DMS153 (cell line): ENCODE measurements at places on chromosomes 6 and 20.

GRCh38 chr6:156269751-156270369 lies 507.3 kb upstream of the ARID1B start:
- DNase-seq: no peak

- no peak for DNase-seq
These were observed 636 bp downstream of the ELOVL2 start for GRCh38 chr6:11043378-11043960.

GRCh38 chr20:43459022-43459942 lies 1.6 kb downstream of the SRSF6 start:
- DNase-seq: no peak

GRCh38 chr6:1619098-1619672 lies 9.5 kb downstream of the FOXC1 start:
- DNase-seq: no peak

GRCh38 chr20:2578475-2579192 lies 42.3 kb downstream of the TMC2 start:
- peak; percentile 20 for DNase-seq

DNA sequence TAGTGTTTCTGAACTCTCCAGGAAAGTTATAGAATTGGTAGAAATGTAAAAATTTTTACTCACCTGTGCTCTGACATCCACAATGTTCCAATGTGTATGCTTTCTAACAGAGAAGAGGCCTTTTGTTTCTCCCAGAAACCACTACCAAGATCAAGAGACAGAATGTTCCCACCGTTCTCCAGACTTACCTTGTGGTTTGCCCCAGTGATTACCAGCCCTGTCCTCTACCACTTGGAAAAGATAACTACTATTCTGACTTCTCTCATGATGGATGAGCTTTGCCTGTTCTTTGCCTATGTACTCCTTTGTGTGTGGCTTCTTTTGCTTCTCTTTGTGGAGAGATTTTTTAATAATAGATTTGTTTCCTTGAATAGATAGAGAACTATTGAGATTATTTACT lies 173.0 kb upstream of the SCGN start:
- no peak for DNase-seq

DNA sequence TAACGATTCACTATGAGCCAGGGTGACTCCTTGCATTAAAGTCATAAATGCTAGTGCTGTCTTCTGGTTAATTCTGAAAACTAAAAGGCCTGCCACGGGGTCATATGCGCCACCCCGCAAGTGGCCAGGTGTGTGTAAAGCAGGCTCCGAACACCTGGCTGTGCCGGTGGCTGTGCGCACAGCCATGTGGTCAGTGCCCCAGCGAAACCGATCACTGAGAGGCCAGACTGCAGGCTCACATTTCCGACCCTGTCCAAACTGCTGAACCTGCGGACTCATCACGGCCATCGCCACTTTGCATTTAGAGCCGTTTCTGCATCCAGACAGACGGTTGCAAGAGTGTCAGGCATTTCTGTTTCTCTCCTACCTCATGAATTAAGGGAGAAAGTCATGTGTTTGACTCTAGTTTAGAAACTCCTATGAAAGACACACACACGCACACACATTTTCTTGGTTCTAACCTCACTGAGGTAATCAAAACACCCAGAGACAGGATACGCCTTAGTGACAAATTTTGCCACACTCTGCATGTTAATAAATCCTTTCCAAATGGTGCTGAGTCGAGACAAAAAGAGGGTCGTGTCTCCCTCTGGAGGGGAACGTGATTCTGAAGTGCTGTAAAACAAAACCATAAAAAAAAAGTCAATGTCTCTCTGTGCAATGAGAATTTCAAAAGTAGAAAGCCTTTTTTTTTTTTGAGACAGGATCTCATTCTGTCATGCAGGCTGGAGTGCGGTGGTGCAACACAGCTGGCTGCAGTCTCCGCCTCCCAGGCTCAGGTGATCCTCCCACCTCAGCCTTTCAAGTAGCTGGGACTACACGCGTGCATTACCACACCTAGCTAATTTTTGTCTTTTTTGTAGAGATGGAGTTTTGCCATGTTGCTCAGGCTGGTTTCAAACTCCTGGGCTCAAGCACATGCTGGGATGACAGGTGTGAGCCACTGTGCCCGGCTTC lies 31.0 kb upstream of the TCFL5 start:
- DNase-seq: no peak

DNA sequence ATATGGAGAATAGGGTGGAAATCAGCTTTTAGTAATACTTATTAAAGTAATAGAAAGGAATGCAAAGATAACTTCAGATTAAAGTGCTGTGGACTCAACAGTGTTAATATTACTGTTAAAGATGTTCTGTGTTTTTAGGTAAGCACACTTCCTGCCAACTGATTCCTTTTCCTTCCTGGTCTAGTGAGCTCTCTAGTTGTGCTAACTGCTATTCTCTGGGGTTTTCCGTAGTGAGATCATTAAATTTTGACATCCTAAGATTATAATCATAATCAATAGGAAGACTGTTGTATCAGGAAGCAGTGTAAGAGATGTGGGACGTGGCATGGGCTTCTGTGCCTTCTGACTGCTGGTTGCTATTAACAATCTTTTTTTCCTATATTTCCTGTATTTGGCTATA lies 1.2 kb upstream of the TMEM217 start:
- no peak for DNase-seq

GRCh38 chr20:45104786-45105185 lies 3.9 kb upstream of the KCNS1 start:
- no peak for DNase-seq

GRCh38 chr6:46370622-46371021 lies 120.6 kb downstream of the RCAN2 start:
- no peak for DNase-seq

DNA sequence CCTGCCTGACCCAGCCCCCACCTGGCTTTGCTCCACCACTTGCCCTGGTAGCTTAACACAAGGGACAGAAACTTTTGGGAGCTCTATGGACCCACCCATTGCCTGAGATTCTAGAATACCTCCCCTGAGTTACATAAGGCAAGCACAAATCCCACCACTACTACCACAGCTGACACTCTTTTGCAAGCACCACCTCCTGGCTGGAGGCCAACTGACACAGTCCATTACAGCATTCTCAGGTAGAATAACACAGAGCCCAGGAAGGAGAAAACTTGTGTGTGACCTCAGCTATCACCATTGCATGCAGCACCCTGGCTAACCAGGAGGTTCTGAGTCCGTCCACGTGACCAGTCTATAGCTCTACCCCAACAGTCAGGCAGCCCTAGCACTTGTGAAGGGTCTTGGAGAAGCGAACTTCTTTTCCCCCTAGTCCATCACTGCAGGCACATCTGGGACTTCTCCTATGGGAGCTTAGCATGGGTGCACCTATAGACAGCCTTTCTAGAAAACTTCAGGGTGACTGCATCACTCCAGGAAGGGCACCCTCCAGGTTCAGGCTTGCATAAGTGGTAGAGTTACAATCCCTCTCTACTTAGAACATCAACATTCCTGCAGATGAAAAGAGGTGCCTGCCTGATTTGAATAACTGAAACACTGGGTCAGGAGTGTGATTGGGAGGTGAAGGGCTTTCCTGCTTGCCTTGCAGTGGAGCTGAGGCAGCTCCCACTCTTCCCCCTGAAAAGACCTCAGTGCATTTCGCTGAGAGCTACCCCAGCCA lies 30.1 kb downstream of the CITED2 start:
- no peak for DNase-seq

DNA sequence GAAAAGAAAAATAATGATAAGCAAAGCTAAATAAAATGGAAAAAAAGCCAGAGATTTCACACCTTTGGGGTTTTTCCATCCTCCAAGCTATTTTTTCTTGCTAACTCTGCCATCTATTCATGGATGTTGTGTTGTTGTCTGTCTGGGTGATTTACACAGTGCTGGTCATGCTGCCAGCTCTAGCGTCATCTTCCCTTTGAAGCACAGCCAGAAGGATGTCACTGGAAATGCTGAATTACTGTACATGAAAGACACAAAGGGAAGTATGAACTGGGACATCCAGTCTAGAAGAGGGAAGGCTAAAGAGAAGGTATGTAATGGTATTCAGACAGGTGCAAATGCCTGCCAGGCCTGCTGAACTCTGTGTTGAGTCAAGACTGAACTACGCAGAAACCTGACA lies 241.9 kb upstream of the STXBP5 start:
- no peak for DNase-seq

DNA sequence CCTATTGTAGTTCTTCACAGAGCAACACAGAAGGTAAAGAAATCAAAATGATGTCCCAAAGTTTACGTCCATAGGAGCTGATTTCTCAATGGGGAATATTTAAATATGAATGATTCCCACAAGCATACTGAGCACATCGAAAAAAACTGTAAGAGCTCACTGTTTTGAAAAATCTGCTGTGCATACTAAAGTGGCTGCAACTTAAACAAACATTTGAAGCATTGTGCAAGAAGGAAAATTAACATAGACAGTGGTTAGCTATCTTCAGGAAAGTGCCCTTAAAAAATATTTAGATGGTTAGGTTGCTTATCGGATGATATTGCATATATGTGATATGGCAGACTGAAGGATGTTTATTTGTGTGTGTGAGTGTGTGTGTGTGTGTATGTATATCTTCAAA lies 747.6 kb downstream of the RFPL4B start:
- no peak for DNase-seq
